ENCODE measurements at places on chromosomes 12 and 14. TPM values are rescaled to one million over a fixed set of nuclear protein-coding genes. Genes with fewer than 3 reads are reported as not detected.

DNA sequence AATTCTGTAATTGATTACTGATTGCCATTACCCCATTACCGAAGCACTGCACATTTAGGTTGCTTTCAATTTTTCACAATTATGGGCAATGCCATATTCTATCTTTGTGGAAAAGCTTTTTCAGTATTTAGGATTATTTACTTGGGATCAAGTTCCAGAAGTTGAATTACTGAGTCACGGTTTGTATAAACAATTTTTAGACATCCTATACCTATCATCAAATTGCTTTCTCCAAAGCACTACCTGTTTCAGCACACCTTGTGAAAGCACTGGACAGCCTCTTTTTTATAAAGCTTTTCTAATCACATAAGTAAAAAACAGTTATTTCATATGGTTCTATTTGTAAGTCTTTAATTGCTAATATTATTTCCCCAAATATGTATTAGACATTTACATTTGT is 221.5 kb upstream of the CAND1 start:
- no peak for DNase-seq

DNA sequence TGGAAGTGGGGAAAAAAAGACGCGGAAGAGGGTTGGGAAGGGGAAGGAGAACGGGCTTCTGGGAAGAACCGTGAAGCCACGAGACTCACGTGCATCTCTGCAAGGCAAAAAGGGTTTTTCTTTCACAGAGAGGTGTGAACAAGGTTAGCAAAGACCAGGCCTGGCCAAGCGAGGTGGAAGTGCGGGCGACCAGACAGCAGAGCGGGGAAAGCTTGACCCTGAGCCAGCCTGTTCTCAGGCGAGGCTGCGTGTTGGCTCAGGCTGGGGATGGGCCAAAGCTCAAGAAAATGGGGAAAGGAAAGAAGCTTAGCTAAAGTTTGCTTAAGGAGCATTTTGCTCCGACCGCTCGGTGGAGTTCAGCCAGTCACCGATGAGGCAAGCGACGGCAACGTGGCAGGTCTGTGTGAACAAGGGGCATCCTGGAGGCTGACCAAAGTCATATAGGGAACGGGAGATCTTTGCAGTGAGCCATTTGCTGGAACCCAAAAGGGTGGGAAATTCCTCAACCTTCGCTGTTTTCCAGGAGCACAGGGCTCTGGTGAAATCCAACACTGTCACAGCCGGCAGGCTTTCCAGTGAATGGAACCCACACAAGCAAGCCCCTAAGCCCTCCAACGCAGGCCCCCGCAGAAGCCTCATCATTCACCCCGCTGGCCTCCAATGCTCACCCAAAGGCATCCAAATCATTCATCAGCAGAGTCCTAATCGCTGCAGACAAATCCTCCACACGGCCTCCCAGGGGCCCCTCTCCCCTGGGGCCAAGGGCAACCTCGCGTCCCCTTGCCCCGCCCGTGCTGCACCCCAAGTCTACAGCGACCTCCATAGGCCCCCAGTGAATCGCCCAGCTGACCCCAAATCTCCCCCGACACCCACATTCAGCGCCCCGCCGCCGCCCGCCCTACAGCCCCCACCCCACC is 754 bp downstream of the ZNF605 start:
- DNase-seq: no peak

DNA sequence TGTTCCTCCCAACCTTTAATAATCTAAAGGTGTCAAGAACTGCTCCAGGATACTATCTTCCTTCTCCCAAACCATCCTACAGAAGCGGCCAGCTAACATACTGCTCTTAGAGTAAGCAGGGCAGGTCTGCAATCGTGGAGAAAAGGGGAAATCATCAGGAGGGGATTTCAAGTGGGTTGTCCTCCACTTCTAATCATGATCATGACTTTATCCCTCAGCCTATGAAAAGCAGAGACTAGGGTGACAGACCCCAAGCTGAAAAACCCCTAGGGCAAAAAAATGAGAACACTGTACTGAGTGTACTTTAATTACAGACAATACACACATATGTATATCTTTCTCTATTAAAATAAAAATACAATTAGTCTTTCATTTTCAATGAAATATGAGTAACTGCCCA is 13.9 kb downstream of the DUSP16 start:
- DNase-seq: no peak

Gene TMEM106C
- 20.3 TPM for total RNA-seq

DNA sequence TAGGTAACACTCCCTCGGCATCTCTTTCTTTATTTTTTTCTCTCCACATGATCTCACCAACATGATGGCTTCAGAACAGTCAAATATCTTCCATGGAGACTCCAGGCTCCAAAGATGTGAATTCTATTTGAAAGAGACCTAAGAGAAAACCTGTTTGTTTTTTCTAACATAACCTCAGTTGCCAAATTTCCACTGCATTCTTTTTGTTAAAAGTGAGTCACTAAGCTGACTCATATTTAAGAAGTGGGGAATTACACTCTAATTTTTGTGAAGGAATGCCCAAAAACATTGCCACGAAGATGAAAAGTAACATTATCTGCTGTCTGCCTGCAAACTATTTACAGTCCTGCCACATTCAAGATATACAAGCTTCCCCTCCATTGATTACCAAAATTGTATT is 1337.6 kb downstream of the LRFN5 start:
- no peak for DNase-seq

Gene KIF26A
- total RNA-seq: 0.25 TPM

GRCh38 chr14:91116913-91117588 is 3.2 kb downstream of the DGLUCY start:
- no peak for DNase-seq

- DNase-seq: no peak
Observed at GRCh38 chr14:34935488-34935887, 47.3 kb upstream of the SRP54 start.

DNA sequence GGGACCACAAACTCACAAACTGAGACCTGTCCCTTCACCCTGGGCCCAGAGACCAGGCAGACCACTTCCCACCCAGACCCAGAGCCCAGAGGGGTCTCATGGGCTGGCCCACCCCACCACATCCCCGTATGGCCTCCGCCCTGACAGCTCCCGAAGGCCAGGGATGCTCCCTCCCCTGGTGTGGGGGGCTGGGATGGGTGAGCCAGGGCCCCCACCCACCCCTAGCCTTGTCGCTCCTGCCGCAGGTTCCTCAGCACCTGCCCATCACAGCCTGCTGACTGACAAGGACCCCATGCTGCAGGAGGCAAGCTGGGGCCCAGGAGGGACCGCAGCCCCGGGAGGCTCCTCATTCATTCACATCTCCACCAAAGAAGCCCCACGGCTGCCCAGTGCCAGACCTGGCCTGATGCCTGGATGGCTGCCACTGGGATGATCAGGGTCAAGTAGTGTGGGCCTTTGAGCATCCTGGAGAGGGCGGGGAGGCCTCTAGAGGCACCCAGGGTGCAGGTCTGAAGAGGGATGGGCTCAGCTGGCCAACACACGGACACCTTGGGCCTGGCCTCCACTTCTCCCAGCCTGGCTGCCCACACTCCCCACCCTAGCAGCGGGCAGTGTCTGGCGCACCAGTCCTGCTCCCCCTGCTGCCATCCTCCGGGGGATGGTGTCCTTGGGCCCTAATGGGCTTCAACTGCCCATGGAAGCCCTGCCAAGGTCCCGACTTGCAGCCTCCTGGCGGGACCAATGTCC is 24.7 kb upstream of the GPR132 start:
- no peak for DNase-seq

DNA sequence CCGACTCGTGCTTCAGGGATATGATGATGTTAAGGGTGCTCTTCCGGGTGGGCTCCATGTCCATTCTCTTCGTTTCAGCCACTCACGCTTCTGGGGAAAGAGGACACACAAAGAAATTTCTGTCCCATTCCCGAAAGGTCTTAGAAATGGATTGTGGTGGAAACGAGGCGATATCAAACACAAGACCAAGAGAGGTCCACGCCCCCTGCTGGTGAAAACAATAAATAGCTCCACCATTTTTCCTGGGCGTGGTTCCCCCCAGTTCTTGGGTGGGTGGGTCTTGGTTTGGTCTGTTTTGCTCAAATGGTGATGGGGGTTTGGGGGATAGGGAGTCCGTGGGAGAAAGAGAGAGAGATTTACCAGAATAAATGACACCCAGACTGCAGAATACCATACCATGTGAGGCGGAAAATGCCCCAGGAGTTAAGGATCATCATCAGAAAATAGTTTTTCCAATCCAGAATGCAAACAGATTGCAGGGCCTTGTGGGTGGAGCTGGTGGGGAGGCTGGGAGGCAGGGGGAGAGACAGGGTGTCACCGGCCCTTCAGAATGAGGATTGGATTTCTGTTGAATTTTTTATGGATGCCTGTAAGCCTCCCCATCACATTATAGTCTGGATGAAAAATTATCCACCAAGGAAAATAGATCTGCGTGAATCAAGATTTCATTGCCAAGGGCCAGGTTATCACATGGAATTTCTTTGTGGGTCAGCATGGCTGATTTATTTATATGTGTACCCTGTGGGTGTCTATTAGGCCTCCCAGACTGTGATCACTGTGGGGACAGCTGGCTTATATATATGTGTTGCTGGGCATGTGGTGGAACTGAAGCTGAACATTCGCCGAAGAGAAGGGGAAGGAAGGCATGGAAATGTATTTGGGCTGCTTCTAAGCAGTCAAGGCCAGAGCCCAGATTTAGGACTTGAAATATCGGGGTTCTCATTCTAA is 55.8 kb downstream of the SRRM4 start:
- DNase-seq: no peak

Gene DNAL1
- total RNA-seq: 2.9 TPM

DNA sequence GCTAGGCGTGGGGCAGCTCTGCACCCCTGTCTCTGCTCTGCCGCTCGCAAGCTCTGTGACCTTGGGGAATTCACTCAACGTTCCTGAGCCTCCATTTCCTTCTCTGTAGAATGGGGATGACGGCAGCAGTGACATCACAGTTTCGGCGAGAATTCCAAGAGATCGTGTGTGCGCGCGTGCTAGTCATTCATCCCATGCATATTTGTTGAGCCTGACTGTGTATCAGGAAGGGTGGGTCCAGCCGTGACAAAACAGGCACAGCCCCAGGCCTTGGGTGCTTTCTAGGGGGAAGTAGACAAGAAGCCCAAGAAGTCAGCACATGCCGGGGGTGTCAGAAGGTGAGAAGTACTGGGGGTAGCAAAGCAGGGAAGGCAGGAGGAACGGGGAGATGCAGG is 145.6 kb upstream of the NCOR2 start:
- DNase-seq: no peak

Gene ACVRL1
- not detected for total RNA-seq

Gene KRT3
- total RNA-seq: not detected

GRCh38 chr14:77067632-77068516 is 30.2 kb upstream of the CIPC start:
- DNase-seq: peak; percentile 77

GRCh38 chr14:88005978-88006851 is 1.3 kb downstream of the GPR65 start:
- peak; percentile 44 for DNase-seq

DNA sequence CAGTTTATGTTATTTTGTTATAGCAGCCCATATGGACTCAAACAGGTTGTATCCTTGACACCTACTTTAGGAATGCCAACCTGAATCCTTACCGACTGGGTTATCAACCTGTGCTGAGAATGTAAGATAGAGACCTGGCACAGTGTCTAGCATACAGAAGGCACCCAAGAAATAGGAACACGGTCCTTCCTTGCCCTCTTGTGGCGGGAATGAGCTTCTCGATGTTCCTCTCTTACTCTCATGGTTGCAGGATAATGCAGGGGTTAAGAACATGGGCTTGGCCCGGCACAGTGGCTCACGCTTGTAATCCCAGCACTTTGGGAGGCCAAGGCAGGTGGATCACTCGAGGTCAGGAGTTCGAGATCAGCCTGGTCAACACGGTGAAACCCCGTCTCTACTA is 6.5 kb downstream of the C12orf43 start:
- DNase-seq: no peak

DNA sequence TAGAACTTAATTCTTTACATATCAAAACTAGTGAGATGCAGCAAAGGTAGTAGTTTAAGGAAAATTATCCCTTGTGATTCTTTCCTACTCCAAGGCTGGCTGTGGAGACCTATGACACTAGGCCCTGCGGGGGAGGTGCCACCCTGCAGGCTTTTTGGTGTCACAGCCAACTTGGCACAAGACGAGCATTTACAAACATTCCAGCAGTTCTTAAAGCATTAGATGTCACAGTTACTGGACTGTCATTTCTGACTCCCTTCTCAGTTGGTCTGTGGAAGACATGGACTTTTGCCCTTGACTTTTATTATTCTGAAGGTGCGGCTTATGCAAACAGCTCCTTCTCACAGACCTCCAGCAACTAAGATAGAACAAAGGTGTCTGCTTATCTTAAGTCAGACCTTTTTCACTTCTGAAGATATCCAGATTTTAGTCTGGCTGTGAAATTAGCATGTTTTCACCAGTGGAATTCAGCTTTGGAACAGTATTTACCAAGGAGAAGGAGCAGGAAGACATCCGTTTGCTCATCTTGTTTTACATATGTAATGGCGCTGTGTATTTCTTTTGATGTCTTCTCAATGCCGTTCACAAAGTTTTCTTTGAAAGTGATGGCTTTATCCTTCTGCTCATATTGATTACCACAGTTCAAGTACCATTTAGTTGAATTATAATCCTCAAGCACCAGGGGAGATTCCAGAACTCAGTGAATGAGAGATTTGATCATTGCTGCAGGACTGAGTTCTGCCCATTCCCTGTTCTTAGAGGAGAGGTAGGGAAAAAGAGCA is 17.9 kb downstream of the SRGAP1 start:
- no peak for DNase-seq

GRCh38 chr14:85530626-85531025 is 682 bp downstream of the FLRT2 start:
- no peak for DNase-seq

Gene C12orf50
- not detected for total RNA-seq

- no peak for DNase-seq
Observed at GRCh38 chr14:36529062-36529461, 9.0 kb upstream of the NKX2-1 start.

DNA sequence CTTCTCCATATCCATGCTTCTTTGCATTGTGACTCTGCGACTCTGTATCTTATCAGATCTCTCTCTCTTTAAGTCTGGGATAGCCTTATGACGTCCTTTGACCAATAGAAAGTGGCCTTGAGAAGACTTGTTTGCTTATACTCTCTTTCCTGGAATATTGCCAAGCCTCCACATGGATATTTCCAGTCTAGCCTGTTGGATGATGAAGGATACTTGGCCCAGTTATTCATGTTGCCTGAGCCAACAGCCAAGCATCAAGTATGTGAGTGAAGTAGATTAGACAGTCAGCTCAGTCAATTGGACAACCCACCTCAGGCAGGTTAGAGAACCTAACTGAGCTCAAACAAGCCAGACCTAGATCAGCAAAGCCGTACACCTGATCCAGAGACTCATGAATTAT is 864.2 kb upstream of the MGAT4C start:
- no peak for DNase-seq

Gene SOS2
- 56.7 TPM for total RNA-seq
